ENCODE measurements at places on chromosomes 7 and 10.

- peak; percentile 86 for DNase-seq
Observed at GRCh38 chr10:101840741-101841453, 2.7 kb downstream of the KCNIP2 start.

DNA sequence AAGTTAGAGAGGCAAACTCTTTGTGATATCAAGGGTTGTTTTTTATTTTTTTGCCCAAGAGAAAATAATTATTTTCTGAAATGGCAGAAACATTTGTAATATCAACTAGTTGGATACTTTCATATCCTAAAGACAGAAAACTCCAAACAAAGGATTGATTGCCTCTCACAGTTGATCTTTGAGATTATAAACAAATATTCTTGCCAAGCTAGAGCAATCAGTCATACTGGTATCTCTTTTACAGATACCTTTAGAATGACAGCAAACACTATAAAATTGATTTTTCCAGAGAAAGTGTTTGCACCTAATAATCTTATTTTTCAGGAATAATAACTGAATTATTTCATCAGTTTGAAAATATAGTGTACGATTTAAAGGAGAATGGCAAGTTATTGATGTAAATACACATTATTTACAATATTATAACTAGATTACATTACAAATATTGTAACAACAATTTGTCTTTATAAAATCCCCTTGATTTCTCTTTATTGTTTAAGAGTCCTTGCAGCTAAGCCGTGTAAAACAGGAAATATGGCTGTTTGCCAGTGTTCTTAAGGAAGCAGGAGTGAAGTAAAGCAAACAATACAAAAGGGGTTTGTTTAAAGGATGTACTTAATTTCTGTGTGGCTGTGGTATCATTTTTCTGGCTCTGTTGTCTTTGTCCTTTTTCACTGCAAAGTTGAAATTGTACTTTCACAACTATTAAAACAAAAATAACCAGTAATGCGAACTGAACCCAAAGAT lies 58.4 kb downstream of the MAPK8 start:
- DNase-seq, result peak; percentile 26

GRCh38 chr7:131002600-131002999 lies 268.6 kb upstream of the KLF14 start:
- no peak for DNase-seq

GRCh38 chr7:155342313-155342712 lies 44.6 kb downstream of the INSIG1 start:
- no peak for DNase-seq

GRCh38 chr10:127695431-127695830 lies 41.6 kb upstream of the FOXI2 start:
- no peak for DNase-seq

DNA sequence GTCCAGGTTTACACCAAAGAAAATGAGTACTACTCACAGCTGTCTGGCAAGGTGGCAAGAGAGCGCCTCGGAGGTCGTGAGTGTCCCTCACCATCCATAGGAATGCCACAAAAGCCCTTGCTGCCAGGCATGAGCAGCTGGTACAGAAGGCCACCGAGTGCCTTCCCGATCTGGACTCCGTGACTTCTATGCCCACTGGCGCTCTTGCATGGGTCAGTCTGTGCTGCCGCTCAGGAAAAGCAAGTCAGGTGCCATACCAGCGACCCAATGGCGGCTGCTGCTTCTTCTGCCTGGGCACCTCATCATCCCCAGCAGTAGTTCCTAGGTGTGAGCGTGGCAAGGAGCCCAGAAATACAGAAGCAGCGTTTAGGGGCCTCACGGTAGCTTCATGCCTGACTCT lies 11.7 kb downstream of the TBXAS1 start:
- DNase-seq, result no peak

- DNase-seq, result peak; percentile 70
Observed at GRCh38 chr7:1136841-1137516, 23.0 kb downstream of the ZFAND2A start.

GRCh38 chr10:97865488-97865887 lies 15.8 kb downstream of the GOLGA7B start:
- no peak for DNase-seq

GRCh38 chr10:2210088-2210487 lies 472.8 kb upstream of the ADARB2 start:
- no peak for DNase-seq

- DNase-seq, result no peak
Observed at GRCh38 chr10:124283949-124284250, 134.8 kb downstream of the OAT start.
